Right renal cortex interstitium (tissue), 3 donors: ENCODE measurements at places on chromosomes 1 and 21. TPM values are rescaled to one million over a fixed set of nuclear protein-coding genes. Genes with fewer than 3 reads are reported as not detected.

- no peak for DNase-seq
Observed at GRCh38 chr1:67355745-67356424, 48.2 kb downstream of the IL12RB2 start.

- DNase-seq = peak; percentile 41
Observed at GRCh38 chr1:165828669-165829329, 1.4 kb downstream of the UCK2 start.

DNA sequence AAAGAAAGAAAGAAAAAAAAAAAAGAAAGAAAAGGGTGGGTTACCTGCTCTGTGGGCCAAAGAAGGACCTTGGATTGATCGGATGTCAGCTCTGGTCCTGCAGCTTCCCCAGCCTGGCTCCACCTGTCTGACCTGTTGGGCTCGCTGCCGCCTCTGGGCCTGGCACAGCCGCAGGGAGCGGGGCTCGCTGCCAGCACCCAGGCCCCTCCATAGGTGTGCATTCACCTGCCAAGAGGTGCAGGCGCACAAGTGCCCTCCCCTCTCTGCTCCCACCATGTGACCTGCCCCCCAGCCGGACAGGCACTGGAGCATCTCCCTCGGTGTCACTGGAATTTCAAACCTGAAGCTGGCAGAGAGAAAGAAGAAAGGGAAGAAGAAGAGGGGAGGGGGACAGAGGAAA lies 33.1 kb upstream of the GPR157 start:
- no peak for DNase-seq

GRCh38 chr1:173417563-173417962 lies 59.6 kb upstream of the PRDX6 start:
- no peak for DNase-seq

DNA sequence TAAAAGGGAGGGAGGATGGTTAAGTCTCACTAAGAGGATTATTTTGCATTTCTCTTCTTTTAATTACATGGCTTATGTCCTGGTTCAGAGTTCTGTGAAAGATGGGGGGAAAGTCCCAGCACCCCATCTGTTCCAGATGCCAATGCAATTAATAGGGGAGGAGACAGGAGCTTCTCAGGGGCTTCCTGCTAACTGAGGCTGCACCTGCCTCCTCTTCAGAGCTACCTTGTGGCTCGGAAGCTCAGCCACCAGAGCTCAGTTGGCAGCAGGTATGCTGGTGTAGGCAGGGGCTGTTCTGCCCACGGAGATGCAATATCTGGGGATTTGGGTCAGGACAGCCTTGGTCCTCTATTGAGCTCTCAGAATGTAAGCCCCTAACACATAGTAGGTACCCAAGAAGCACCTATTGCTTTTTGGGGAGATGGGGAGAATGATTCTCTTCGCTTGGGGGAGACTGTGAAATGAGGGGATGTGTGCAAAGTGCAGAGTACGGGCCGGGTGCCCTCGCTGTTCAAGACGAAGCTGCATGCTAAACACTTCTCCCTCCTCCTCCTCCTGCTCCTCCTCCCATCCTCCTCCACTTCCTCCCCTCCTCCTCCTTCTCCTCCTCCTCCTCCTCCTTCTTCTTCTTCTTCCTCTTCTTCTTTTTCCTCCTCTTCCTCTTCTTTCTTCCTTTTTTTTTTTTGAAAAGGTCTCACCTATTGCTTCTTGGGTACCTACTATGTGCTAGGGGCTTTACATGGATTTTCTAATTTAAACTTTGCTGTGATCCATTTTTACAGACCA lies 279.0 kb downstream of the PTPRU start:
- no peak for DNase-seq

- DNase-seq = no peak
Observed at GRCh38 chr1:201845331-201846083, 16.6 kb downstream of the IPO9 start.

GRCh38 chr1:24850328-24850920 lies 79.7 kb downstream of the RUNX3 start:
- no peak for DNase-seq

DNA sequence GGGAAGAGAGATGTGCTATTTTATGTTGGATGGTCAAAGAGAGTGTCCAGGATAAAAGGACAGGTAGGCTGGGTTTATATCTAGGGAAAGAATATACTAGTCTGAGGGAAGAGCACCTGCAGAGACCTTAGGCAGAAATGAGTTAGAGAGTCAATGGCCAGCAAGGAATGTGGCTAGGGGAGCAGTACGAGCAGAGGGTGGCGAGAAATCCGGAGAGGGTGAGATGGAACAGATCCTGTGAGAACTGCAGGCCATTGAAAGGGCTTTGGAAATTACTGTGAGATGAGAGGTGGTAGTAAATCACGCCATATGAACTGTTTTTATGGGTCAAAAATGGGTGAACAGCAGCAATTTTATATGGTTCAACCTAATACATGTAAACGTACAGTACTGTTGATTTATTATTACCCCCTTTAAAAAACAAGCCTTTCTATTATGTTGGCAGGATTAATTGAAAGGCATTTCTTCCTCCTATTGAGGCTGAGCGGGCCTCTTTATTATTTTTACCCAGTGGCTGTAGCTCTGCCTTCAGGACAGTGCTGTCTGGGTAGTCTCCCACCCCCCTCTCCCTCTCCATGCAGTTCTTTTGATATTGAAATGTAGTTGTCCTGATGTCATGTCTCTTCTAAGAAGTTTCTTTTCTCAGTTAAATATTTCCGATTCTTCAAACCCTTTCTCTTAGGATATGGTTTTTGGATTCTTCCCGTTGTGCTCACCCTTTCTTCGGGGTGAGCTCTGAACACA lies 75.2 kb upstream of the CD1D start:
- no peak for DNase-seq

DNA sequence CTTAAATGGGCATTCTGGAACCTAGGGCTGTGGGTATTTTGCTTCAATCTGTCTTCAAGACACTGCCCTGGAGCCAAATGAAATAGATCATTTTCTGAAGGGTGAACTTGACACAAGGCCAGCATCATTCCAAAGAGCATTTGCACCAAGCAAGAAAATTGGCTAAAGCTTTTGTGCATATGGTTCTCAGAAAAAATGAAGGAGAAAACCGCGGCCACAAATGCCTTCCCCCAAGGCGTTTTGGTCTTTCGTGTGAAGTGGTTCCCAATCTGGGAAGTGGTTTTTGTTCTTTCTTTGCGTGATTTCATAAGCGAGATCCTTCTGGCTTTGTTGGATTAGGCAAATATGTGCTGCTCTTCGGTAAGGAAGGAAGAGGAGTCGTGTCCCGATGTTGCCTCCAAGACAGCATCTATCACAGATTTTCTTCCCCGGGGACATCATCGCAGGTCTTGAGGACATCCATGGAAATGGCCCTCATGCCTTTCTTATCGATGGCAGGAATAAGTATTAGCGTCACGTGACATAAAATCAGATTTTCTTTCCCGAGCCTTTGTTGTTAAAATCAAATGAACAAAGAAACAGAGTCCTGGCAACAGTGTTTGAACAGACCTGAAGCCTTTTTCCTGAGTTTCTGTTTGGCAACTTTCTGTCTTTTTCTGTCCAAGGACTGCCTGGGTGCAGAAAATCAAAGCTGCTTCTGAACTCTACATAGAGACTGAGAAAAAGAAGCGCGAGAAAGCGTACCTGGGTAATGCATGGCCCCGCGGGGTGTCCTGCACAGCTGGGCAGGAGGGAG lies 31.0 kb downstream of the ATP5PO start:
- no peak for DNase-seq

DNA sequence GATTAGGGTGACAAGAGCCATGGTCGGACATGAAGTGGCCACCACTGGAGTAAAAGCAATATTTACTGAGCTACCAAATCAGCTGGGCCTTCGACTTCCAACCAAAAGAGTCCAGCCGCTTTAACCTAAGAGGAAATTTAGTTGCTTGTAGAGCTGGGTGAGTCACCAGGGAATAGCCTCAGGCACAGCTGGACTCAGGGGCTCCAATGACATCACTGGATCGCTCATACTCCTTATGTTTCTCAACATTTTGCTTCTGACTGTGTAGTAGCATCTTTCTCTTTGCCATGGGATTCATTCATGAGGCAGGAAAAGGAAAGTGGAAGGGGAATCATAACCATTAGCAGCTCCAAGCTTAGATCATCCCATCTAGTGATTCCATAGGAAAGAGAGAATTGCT lies 664.4 kb downstream of the MATN1 start:
- no peak for DNase-seq

GRCh38 chr1:117815926-117816325 lies 113.5 kb downstream of the GDAP2 start:
- DNase-seq = no peak

- DNase-seq = no peak
Observed at GRCh38 chr1:1554550-1554925, 14.1 kb upstream of the TMEM240 start.

DNA sequence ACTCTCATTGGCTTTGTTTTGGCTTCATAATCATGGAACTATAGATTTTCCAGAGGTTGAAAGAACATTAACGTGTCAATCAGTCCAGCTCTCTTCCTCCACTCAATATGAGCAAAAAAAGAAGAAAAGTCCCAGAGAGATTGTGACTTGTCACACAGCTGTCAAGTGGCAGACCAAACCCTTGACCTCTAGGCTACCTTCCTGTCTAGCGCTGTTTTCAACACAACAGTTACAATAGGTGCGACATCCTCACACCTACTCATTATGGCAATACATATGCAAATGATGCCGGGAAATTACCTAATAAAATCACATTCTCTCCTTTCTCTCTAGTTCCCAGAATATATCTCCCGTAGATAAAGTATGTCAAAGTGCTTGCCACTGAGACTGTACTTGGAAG lies 1.1 kb downstream of the WARS2 start:
- no peak for DNase-seq

GRCh38 chr1:5596651-5597050 lies 395.6 kb downstream of the NPHP4 start:
- no peak for DNase-seq

DNA sequence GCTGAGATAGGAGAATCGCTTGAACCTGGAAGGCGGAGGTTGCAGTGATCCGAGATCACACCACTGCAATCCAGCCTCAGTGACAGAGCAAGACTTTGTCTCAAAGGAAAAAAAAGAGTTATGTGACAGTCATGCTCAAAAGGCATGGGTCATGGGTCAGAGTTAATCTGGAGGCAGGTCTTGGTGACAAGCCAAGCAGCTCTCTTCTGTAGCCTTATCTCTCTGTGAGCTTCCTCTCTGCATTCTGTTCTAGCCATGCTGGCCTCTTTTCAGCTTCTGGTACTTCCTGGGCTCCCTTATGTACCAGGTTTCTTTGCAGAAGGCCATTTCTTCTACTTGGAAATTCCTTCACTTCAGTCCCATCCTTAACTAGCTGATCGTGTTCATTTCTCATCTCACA lies 63.6 kb downstream of the NGF start:
- DNase-seq = no peak

GRCh38 chr21:38840456-38841300 lies 34.9 kb downstream of the ETS2 start:
- DNase-seq = no peak

DNA sequence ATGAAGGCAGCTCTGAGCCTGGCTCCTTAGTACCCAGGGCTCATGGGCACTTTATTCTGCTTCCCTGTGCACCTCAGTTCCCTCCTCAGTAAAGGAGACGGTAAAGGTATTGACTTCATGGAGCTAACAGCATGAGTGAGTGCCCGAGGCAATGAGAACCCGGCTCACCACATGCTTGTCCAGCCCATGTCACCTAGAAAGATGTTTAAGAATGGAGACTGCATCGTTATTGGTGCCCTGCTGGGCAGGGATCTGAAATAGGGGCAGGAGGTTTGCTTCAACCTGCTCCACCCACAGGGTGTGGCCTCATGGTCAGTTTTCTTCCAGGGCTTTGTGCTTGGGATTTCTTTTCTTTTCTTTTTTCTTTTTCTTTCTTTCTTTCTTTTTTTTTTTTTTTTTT lies 7.0 kb upstream of the KCNE1 start:
- no peak for DNase-seq

- DNase-seq = no peak
Observed at GRCh38 chr1:188763541-188763940, 1714.1 kb downstream of the BRINP3 start.

- no peak for DNase-seq
Observed at GRCh38 chr1:150161747-150162581, 12.2 kb downstream of the PLEKHO1 start.

- DNase-seq = no peak
Observed at GRCh38 chr21:16837321-16837720, 675.5 kb upstream of the CXADR start.

Gene SUSD4
- 16.6 TPM for polyA plus RNA-seq

Gene SPRR2A
- not detected for polyA plus RNA-seq

Gene HJV
- polyA plus RNA-seq = 0.07 TPM

Gene ERG
- polyA plus RNA-seq = 22.1 TPM

Gene CFHR3
- polyA plus RNA-seq = 0.28 TPM

Gene IL20
- not detected for polyA plus RNA-seq

Gene TAS1R1
- 0.17 TPM for polyA plus RNA-seq

Gene LCE3D
- polyA plus RNA-seq = not detected

Gene CD101
- polyA plus RNA-seq = 1.5 TPM

Gene ZNF496
- polyA plus RNA-seq = 35.0 TPM

Gene PDPN
- 23.0 TPM for polyA plus RNA-seq
